Esophagus mucosa (tissue), 1 donor: ENCODE measurements at places on chromosomes 11 and 22. TPM values are rescaled to one million over a fixed set of nuclear protein-coding genes. Genes with fewer than 3 reads are reported as not detected.

The SIAE gene
- total RNA-seq: 28.3 TPM

The IGLL1 gene
- not detected for total RNA-seq

The ANO5 gene
- total RNA-seq: 0.20 TPM

The FGF4 gene
- total RNA-seq: not detected

The BIK gene
- total RNA-seq: 22.9 TPM

The SNAP29 gene
- total RNA-seq: 24.0 TPM

The RASSF10 gene
- 11.3 TPM for total RNA-seq

The KRTAP5-10 gene
- 0.16 TPM for total RNA-seq

The KDELR3 gene
- total RNA-seq: 3.2 TPM

The SAMM50 gene
- 37.2 TPM for total RNA-seq
